ENCODE measurements at places on chromosomes 2 and 18.

- no peak for DNase-seq
Measured at GRCh38 chr2:176158186-176158591, 1.1 kb downstream of the HOXD3 start.

DNA sequence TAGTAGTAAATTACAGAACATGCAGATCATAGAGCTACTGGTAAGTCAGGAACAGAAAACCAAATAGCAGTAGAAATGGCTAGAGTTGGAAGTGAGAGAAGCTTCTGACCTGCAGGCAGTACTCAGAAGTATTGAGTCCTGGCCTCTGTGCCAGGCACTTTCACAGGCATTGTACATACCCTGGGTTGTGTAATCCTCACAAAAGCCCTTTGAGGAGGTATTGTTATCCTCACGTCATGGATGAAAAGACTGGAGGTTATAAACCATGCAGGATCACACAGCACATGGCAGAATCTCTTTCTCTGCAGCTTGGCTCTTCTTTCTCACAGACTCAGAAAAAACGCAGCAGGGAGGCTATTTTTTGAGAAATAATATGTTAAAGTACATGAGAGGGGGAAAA, 789.3 kb upstream of the FAM98A start:
- DNase-seq = no peak

- no peak for DNase-seq
Measured at GRCh38 chr18:79510046-79510685, 114.4 kb downstream of the NFATC1 start.

GRCh38 chr18:27585602-27586173, 400.6 kb upstream of the CHST9 start:
- DNase-seq = no peak

DNA sequence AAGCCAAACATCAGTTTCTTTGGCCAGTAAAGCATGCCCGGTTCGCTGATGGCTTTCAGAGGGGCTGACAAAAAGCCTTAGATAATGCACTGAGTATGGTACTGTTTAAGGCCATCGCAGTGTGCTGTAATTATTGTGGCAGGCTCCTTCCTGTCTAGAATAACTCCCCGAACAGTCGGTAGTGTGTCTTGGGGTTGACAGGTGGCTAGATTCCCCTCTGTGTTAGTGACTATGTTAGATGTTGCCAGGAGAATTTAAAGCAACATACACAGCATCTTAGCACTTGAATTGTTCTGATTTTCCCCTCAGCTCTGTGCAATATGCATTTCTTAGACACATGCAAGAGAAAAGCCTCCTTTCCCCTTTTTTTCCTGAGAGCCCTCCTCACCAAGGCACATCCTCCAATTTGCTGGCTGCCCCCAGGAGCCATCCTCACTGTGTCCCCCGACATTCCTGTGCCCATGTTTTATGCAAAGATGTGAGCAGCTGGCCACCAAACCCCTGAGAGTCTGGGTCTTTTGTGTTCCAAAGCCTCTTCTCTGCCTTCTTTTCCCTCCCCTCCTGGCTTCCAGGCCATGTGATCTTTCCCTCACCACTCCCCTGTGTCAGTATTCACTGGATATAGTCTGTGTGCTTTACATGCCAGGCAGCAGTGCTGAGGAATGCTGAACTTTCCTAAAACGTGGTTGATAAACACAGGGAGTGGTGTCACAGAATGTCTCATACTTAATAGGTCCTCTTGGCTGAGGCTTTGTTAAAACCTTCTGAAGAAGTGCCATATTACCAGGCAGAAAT, 331.5 kb downstream of the HRH4 start:
- DNase-seq = no peak

- no peak for DNase-seq
Measured at GRCh38 chr2:207775473-207775872, 5.8 kb upstream of the FZD5 start.

DNA sequence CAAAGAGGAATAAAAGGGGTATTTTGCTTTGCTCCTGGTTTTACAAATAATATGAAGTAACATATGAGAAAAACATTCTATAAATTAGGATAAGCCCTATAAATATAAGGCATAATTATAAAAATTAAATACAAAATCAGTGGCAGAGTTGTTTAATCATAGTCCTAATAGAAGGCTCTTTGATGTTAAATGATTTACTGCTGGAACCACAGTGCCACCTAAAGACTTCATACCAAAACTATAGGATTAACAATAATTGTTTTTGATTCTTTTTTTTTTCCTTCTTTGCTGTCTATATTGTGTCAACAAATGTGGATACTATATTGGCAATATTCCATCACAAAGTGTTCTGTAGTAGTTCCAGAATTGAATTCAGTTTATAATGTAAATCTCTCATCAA, 837.7 kb upstream of the SLC39A10 start:
- DNase-seq = no peak

DNA sequence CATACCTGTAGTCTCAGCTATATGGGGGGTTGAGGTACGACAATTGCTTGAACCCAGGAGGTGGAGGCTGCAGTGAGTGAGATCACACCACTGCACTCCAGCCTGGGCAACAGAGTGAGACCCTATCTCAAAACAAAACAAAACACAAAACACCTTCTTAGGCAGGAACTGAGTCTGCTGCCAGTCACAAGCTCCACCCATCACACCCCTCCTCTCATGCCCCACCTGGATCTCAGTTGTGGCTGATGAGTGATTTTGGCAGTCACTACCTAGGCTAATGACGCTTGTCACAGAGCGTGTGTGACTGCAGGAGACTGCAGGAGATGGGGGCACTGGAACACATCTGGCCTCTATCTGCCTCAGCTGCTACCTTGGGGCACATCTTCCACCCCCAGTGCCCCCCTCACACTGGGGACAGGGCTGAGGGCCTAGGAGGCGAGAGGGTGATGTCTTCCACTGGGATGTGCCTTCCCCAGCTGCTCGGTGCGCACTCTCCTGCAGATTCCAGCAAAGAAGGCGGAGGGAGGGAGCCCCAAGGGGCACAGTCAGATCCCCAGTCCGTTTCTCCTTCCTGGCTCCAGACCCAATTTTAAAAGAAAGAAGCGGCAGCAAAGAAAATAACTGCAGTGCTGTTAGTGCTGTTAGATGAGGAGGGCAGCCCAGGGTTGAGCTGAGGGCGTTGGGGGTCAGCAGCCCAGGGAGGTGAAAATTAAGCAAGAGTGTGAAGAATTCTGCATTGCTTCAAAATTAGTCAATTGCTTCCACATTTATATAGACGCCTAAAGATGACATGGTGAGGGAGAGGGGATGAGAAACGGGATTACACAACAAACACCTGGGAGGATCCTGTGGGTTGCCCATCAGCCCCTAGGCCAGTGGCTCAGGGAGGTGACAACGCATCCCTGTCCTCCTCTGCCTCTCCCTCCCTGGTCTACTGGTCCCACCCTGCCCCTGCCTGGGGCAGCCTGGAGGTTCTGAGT, 143.6 kb upstream of the HAAO start:
- DNase-seq = no peak

GRCh38 chr2:24813691-24814137, 20.5 kb downstream of the CENPO start:
- no peak for DNase-seq

DNA sequence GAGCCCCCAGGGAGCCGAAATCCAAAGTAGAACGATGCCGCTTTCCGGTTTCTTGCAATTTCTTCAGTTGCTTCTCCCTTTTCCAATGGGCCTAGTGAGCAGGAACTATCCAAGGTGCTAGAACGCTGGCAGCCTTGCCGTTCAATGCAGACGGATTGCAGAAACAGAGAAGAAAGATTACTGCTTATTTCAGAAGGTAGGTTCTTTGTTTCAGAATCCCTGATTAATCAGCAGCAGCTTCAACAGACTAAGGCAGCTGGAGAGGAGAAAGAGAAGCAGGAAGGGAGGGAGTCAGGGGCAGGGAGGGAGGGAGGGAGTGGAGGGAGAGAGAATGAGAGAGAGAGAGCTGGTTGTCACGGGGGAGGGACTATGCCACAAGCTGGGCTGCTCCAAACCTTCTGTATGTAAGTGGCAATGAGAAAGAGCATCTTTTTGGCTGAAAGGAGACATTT, 576 bp downstream of the NYAP2 start:
- peak; percentile 15 for DNase-seq

DNA sequence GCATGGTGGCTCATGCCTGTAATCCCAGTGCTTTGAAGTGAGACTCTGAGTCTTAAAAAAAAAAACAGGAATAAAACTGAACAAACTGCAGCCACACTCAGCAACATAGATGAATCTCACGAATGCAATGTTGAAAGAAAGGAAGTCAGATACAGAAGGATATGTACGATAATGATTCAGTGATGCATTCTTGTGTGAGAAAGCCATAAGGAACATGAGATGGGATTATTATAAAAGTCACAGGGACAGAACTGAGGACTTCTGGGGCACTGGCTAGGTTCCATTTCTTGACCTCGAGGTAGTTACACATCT, 56.9 kb upstream of the SMAD2 start:
- DNase-seq = no peak

GRCh38 chr2:219508971-219509779, 5.1 kb upstream of the ASIC4 start:
- no peak for DNase-seq

DNA sequence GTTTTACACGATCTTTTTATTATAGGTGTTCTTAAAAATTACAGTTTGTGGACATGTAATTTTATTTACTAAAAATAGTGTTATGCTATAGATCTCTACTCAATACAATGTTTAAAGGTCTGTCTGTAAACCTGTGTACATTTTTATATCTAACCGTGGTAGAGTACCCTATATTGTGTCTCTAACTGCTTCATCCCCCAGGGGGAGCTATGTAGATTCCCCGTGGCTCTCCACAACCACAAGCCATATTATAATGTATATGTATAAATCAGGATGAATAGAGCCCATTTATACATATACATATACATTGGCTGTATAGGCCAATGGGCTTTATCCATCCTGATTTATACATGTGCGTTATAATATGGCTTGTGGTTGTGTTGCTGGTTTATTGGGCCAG, 59.4 kb downstream of the ADAM23 start:
- no peak for DNase-seq

DNA sequence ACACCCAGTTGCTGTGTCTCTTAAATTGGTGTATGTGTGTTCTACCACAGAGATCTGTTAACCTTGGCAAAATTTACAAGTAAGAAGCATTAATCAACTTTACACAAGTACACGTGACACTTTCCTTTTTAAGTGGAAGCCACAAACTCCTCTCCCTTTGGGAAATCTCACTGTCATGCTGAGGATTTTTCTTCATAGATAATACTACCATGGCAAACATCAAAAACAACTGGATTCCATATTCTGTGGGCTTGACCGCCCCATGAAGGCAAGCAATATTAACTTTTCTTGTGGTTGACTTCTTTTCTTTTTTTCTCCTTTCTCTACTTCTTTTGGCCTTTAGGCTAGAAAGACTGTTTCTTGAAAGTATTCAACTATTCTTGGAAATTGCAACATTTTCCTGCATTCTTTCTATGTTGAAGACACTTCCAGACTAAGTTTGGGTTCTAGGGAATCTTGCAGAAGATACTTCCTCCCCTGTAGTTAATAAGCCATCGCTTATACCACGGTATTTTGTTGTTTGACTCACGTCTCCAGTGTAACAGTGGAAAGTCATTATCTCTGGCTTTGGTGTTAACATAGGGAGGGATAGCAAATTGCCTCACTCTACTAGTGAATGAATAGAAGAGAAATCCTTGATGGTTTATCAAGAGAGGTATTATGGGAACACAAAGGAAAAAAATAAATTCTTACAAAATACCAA, 79.5 kb downstream of the SLC8A1 start:
- no peak for DNase-seq

- DNase-seq = no peak
Measured at GRCh38 chr2:64792300-64792699, 138.6 kb upstream of the SERTAD2 start.

DNA sequence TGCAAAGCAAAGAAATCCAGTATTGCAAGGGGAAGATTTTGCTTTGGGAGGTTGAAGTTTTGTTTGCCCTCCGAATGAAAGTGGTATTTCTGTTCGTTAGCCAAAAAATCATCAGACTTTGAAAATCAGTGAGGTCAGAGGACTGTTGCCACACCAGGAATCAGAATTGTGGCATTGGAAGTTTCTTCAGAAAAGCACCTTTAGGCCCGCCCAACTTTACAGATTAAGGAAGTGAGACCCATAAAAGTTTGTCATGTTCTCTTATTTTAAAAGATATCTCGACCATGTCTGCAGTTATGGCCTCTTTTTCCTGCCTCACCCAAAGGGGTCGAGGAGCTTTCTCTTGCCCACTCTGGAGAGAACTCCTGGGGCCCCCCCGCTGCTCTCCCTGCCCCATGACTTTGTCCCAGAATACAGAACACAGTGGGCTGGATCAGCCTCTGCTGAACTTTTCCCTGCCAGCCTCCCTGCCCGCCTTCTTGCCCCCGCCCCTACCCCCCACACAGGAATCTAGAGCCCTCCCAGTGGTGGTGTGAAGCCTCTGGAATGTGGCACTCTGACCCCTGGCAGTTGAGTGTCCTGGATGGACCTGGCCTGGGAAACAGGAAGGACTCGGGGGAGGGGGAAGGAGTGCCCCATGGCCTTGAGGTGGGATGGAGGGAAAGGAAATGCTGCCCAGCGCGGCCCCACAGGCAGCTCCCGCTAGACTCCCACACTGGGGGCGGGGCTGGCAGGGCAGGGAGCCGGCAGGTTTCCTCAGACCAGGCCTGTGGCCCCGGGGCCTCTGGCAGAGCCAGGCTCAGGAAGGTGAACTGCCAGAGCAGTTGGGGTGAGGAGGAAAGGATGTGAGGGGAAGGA, 25.3 kb downstream of the CRIM1 start:
- no peak for DNase-seq

GRCh38 chr2:139354518-139354917, 574.3 kb upstream of the NXPH2 start:
- DNase-seq = no peak

DNA sequence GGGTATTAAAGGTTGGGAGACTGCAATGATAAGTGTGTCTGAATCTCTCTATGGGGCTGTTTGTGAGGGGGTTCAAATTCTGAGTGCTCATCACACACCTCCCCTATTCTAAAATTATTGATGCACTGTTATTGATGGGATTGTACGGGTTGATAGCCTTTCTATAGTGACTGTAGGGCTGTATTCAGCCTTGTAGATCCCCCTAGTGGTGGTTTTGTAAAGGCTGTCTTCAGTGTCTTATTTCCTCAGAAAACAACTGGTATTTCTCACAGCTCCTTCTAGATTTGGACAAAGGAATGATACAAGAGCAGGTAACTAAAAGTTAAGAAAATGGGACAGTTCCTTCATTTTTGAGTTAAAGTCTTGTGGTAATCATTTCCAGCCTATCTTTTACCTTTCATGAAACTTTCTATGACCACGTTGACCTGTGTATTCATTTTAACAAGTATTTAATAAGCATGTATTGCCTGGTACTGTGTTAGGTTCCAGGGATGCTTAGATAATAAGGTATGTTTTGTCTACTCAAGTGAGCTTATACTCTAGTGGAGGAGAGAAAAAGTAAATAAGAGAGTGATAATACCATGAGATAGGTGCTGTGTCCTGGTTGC, 21.2 kb downstream of the SMAD4 start:
- DNase-seq = no peak

All from COLO829 (cell line).